Activated T-cell treated with anti-CD3 and anti-CD28 coated beads for 4 hours (primary cell): ENCODE measurements at places on chromosomes 13 and 19.
A peak's percentile ranks its signal among the peaks of the same experiment; 100 is the strongest.

DNA sequence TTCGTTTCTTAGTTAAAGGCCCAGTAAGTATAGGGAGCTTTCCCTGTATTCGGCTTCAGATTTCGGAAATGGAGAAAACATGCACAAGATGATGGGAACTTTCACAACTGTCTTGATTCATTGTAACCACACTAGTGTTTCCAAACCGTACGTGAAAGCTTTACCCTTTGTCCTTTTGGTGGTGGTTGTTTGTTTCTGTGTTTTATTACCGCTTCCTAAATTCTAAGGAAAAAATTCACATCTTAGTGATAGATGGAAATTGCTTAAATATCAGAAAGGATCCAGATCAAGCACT lies 504 bp upstream of the VWA8 start:
- no peak for DNase-seq

DNA sequence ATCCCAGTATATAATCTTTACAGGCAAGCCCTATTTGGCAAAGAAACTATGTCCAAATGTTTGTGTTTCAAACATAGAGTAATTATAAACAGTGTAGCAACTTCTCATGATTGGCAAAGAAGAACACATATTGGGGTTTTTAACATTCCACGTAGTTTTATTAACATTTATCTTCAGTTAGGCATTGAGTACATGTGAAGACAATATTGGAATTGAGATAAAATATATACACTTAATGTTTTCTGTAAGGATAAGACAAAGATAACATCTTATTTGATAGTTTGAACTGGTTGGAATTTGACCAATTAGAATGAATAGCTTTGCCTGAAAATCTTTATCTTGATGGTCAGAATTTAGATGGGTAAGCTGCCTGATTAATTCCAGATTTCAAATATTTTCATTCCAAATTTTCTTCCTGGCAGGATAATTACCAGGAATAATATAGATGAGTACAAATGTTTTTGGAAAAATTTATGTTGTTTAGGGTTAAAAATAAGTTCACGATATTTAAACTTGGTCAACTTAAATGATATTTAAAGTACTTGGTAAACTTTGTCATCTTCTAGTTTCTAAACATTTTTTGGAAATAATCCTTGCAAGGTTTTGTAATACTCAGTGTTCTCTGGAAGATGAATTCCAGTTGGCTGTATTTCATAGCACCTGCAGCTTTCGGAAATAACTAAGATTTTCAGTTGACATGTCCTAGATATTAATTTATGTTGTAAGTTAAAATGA lies 536.5 kb upstream of the SPRY2 start:
- no peak for DNase-seq

GRCh38 chr13:71516521-71516920 lies 350.5 kb downstream of the DACH1 start:
- DNase-seq, result no peak

DNA sequence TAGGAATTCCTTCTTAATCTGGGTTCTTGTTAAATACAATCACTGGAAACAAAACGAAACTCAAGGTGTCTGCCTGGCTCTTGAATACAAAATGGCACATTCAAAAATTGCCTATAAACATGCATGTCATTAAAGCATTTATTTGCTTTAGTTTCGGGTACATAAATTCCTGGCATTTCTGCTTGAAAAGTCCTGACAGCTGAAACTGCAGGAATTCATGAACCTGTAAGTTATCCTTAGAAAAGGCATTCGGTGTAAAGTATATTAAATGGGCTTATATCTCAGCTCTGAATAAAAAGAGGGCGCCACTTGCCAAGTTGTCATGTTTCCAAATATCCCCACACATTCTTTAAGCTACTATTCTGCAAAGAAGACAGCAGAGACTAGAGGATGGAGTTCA lies 32.9 kb downstream of the RXFP2 start:
- DNase-seq, result no peak

- no peak for DNase-seq
These were observed 2.9 kb downstream of the UBL3 start for GRCh38 chr13:29847501-29847983.

DNA sequence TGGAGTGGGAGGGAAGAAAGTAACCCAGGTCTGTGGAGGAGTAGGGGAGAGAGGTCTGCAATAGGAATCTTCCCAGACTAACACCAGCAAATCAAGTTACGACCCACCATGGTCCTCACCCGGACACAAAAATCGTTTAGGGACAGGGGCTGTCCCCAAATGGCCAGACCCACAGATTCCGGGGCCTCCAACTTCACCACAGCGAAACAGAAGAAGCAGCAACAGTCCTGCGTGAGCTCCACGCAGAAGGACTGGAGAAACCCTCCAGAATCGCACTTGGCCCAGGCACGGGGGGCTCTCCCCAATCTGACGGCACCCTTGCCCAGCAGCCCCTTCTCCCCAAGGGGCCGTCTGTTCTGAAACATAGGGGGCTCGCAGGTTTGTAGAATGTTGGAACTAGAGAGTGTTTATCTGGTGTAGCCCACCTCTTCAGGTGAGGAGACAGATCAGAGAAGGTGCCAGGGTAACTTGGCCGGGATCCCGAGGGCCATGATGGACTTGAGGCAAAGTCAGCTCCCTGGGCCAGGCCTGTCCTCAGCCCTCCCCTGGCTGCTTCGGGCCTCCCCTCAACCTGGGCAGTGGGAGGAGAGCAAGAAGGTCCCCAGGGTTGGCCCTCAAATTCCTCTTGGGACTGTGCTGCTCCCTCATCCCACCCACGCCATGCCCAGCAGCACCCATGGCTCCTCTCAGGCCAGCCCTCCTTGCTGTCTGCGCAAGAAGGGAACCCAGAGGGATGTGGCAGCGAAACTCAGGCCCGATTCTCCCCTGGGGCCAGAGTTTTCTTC lies 82.5 kb upstream of the GPR183 start:
- no peak for DNase-seq

DNA sequence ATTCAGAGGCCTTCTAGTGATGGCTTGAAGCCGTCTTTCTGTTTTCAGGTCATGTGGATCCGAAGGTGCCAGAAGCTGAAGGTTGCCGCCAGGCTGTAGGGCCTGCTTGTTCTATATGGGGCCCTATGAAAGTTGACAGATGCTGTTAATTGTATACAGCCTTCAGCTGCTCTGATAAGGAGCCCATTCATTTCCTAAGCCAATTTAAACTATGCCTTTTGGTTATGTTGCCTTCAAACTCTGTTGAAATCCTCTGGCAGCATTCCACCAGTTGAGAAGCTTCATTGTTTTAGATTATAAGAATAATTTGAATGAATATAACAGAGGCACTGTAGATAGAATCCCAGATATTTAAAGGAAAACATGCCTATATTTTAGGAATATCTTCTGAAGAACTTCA lies 34.4 kb downstream of the RAP2A start:
- no peak for DNase-seq

- DNase-seq, result no peak
These were observed 1.5 kb downstream of the ZNF235 start for GRCh38 chr19:44303320-44303719.

DNA sequence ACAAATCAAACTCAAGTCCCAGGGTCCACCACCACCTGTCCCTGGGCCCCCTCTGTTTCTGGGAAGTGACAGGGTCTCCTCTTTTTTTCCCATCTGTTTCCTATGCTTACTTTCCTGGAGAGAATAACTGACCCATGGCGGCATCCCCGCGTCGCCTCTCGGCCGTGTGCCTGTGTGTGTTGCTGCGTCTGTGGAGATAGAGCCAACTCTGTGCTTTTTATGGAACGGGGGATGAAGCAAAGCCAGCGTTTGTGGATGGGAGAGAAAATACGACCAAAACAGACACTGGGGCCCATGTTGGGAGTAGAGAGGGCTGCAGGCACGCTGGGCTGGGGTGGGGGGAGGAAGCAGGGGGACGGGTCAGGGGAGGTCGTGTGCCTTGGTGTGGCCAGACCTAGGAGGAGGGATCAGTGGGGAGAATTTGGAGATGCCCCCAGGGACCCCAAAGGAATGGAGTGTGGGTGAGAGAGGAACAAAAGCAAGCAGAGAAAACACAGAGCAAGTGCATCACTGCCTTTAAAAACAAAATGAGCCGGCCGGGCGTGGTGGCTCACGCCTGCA lies 16.6 kb downstream of the PLK5 start:
- DNase-seq, result no peak

- DNase-seq, result no peak
These were observed 16.1 kb upstream of the TLE2 start for GRCh38 chr19:3045191-3045590.

DNA sequence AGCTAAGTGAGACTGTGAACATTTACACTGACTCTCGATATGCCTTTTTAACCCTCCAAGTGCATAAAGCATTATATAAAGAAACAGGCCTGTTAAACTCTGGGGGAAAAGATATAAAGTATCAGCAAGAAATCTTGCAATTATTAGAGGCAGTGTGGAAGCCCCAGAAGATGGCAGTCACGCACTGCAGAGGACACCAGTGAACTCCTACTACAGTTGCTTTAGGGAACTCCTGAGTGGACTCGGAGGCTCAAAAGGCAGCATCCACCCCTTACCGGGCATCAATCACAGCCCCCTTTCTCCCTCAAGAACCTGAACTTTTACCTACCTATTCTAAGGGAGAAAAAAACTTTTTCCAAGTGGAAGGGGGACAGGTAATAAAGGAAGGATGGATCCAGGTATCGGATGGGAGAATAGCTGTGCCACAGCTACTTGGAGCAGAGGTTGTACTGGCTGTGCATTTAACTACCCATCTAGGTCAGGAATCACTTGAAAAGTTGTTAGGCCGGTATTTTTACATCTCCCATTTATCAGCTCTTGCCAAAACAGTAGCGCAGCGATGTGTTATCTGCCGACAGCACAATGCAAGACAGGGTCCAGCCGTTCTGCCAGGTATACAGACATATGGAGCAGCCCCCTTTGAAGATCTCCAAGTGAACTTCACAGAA lies 80.1 kb downstream of the ZNF486 start:
- DNase-seq, result no peak

- DNase-seq, result no peak
These were observed 17.3 kb downstream of the UPF1 start for GRCh38 chr19:18848878-18849661.

- DNase-seq, result no peak
These were observed 213.3 kb upstream of the MIR17HG start for GRCh38 chr13:91133941-91134802.

- no peak for DNase-seq
These were observed 355.9 kb downstream of the DCT start for GRCh38 chr13:94123557-94123956.

GRCh38 chr19:14127176-14127575 lies 9.2 kb downstream of the ASF1B start:
- DNase-seq, result no peak

- DNase-seq, result no peak
These were observed 131.8 kb downstream of the STARD13 start for GRCh38 chr13:33153421-33154404.

DNA sequence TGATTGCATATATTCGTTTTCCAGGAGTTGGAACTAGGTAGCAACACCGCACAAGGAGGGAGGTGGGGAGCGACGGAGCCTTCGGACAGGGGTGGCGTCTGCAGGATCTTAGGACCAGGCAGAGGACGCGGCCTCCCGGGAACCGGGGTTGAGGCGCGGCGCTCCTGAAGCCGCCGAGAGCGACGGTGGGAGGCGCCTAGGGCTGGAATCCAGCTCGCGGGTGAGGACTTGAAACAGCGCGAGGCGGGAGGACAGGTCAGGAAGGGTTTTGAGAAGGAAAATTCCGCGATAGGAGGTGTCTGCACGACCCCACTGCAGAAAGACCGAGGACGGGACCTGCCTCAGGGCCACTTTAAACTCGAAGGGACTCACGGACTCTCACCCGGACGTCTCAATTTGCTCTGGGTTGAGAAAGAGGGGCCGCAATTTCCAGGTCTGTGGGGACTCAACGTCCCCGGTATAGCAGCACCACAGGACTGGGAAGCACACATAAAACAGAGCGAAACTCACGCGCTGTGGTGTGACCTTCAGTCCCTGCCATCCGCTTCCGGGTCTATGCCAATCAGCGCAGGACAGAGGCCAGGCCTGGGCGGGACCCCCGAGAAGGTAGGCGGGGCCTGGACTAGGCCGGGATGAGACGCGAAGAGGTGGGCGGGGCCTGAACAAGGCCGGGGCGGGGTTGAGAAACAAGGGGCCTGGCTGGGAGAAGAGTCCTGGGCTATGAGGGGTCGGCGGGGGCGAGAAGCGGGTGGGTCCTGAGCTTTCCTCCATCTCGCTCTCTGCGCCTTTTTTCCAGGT lies at the start of gene ZNF320:
Gene ZNF320, minus strand, starts transcription at position 498 of the 798 bp plus-strand sequence. CDS start 7,380 bp downstream, outside the sequence.
- DNase-seq, result peak; percentile 90

DNA sequence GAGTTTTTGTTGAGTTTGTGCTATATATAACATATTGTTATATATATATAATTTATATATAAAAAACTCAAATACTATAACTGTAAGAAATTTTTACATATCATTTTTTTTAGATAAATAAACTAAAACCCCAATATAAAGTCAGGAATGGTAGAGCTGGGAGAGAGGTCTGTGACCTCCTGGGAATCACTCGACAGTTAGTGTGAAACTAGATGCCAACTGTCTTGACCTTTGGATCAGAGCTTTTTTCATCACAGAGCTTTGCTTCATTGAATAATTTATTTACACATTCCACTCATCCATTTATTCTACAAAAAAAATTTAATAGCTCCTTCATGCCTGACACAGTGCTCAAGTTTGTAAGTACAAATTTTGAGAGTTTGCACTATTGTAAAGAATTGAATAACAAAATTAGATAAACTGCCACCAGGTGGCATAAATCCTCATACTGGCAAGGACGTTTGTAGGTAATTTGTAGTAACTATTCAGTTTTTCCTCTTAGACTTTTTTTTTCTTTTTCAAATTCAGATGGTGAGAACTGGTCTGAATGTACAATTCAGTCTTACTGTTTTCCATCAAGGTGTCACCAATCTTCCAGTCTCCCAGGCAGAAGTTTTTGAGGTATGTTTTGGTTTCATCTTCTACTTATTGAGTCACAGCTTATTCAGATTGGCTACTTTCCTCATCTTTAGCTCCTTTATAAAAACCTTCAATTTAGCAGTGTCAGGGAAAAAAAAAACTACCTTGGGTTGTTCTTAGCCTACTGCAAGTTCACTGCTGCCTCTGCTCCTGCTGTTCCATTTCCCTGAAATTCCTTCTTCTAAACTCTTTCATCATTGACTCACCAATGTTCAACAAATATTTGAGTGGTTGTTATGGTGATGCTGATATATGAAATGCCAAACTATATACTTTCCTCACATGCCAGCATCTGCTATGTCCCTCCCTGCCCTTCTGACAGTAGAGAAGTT lies 28.7 kb downstream of the LACC1 start:
- no peak for DNase-seq

GRCh38 chr13:91816263-91816807 lies 417.9 kb downstream of the GPC5 start:
- DNase-seq, result no peak

- no peak for DNase-seq
These were observed 52.0 kb upstream of the C13orf46 start for GRCh38 chr13:114025714-114026431.

DNA sequence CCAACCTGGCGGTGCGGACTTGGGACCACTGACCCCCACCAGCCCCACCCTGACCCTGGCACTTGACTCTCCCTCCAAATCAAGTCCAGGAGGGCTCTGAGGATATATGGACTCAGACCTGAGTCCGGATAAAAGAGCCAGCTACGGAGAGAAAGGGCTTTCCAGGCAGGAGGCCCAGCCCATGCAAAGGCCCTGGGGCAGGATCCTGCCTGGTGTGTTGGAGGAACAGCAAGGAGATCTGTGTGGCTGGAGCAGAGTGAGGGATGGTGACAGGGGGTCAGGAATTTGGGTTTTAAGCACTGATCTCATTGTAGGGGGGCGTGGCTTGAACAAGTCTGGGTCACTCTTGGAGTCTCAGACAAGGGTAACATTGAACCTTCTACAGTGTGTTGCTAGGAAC lies 474 bp upstream of the ZNRF4 start:
- DNase-seq, result no peak

- DNase-seq, result no peak
These were observed 109.1 kb downstream of the PCDH9 start for GRCh38 chr13:67120872-67121531.

GRCh38 chr13:32731576-32731975 lies 145.3 kb downstream of the PDS5B start:
- DNase-seq, result no peak
